ENCODE measurements at places on chromosomes 7 and 10.

- DNase-seq: no peak
Observed at GRCh38 chr7:150923196-150923595, 54.9 kb downstream of the KCNH2 start.

- no peak for DNase-seq
Observed at GRCh38 chr7:135773464-135773863, 24.9 kb upstream of the FAM180A start.

GRCh38 chr7:49848211-49848841 is 74.9 kb downstream of the VWC2 start:
- DNase-seq: no peak

DNA sequence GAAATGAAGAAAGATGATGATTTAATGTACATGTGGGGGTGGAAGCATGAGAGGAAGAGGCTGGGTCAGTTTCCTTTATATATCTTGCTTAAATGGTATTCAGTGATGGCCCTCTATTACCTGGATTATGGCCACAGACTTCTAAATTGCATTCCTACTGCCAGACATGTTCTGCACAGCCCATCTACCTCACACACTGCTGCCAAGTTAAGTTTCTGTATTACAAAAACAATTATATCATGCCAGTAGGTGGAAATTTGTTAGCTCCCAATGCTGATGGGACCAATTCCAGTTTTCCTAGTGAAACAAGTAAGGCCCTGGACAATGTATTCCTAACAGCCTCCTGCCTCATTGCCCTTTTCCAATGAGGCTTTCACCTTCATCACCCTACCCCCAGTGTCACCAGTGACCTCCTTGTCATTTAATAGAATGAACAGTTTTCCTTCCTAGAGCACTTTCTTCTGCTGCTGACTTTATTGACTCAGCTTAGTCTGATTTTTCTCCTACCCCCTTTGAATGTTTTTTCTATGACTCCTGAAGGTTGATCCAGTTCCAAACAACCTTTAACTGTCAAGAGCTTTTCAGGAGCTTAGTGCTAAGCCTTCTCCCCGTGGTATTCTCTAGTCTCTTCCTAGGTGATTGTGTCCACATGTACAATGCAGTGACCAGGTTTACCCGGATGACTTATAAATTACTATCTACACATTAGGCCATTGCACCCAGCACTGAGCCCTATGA is 316.6 kb upstream of the ANKRD30A start:
- DNase-seq: no peak

DNA sequence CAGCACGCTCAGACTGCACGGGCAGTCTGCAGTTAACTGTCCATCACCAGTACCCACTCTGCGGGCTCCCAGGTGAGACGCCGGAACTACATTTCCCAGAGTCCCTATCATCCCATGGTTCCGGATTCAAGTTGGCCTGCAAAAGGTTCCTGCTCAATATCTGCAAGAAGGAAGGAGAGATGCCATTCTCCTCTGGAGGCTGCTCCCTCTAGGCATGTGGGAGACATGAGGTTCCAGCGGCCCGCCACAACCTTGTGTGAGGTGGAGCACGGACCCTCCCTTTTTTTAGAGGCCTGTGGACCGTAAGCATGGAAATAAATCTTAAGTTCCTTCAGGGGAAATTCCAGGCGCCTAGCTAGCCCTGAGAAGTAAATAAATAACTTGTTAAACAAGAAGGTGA is 29.7 kb downstream of the NUP42 start:
- no peak for DNase-seq

DNA sequence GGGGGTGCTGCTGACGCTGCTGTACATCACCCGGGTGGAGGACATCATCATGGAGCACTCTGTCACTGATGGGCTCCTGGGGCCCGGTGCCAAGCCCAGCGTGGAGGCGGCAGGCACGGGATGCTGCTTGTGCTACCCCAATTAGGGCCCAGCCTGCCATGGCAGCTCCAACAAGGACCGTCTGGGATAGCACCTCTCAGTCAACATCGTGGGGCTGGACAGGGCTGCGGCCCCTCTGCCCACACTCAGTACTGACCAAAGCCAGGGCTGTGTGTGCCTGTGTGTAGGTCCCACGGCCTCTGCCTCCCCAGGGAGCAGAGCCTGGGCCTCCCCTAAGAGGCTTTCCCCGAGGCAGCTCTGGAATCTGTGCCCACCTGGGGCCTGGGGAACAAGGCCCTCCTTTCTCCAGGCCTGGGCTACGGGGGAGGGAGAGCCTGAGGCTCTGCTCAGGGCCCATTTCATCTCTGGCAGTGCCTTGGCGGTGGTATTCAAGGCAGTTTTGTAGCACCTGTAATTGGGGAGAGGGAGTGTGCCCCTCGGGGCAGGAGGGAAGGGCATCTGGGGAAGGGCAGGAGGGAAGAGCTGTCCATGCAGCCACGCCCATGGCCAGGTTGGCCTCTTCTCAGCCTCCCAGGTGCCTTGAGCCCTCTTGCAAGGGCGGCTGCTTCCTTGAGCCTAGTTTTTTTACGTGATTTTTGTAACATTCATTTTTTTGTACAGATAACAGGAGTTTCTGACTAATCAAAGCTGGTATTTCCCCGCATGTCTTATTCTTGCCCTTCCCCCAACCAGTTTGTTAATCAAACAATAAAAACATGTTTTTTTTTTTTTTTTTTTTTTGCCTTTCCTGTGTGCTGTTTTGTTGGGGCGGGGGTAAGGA is 55.8 kb downstream of the TSPAN15 start:
- no peak for DNase-seq

DNA sequence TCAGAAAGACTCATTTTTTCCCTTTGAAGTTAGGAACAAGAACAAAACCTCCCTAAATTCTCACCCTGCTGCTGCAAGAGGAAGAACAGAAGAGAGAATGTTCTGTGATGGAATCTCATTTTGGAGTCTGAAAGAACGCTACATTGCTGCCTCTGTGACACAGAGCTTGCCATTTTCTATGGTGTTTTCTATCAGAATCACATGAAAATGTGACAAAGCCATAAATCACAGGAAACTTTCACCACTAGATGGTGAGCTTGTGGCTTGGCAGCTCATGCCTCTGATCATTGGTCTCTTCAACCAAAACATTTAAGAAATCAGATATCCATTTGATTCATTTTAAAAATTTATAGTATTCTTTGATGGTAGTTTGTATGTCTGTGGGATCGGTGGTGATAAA is 82.9 kb downstream of the CADPS2 start:
- no peak for DNase-seq

DNA sequence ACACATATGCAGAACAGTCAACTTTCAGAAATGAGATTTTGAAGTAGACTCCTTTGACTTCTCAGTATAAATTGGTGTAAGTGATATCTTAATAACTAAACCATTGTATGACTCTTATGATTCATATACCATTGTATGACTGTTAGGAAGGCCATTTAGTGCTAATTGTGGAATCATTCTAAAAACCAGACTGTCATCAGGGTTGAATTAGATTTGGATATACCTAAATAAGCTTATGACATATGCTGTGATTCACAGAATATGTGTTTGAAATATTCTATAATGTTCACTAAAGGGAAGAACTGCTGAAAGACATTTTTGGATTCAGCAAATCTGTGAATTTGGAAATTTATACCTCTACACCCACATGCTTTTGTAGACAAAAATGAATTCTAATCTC is 438.1 kb downstream of the MDFIC start:
- DNase-seq: no peak

DNA sequence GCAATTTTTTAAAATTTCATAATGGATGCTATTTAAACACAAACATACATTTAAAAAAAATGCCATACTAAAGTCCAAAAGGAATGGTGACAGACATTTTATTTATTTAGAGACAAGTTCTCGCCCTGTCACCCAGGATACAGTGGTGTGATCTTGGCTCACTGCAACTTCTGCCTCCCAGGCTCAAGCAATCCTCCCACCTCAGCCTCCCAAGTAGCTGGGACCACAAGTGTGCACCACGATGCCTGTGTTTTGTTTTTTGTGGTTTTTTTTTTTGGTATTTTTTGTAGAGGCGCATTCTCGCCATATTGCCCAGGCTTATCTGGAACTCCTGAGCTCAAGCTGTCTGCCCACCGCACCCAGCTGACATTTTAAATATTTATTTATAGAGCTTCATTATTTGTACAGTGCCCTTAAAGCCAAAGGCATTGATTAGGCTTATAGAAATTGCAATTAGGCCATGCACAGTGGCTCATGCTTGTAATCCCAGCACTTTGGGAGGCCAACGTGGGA is 703.5 kb downstream of the AUTS2 start:
- no peak for DNase-seq

DNA sequence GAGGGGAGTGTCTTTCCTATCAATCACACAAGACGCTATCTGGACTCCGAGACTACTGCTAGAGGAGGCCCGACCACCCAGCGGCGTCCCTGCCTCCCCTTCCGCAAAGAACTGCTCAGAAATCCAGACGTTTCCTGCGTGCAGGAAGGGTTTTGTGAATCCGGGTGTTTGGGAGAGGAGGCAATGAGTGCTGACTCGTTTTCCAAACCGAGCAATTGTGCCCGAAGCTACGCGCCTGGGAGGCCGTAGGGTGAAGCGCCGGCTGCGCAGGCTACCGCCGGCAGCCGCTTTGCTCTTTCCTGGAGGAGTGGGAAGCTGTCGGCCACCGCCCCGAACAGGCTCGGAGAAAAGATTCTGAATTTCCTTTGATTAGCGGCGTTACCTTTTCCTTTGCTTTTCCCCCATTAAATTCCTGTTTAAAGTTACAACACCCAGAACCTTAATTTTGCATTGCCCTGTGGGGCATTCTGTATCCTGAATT is 5.3 kb downstream of the VAX1 start:
- no peak for DNase-seq

DNA sequence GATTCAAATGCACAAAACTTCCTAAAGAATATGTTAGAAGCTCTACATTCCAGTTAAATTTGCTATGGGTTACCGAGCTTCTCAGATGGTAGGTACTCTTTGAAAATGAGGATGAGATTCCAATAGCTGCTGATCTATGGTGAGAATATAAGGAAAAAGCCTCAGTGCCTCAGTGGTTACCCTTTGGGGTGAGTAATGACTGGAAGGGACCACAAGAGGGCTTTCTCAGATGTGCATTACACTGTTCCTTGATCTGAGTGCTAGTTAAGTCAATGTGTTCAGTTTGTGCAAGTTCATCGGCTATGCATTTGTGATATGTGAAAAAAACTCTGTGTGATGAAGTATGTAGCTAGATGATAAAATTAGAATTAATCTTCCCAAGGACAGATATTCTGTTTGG is 3.5 kb downstream of the NRCAM start:
- DNase-seq: peak; percentile 5

- DNase-seq: no peak
Observed at GRCh38 chr7:35630024-35630972, 64.6 kb downstream of the HERPUD2 start.

- peak; percentile 50 for DNase-seq
Observed at GRCh38 chr10:60032723-60033122, 126.4 kb upstream of the CCDC6 start.

- no peak for DNase-seq
Observed at GRCh38 chr7:87505557-87506245, 30.2 kb upstream of the ABCB4 start.

- DNase-seq: no peak
Observed at GRCh38 chr7:71454981-71455380, 323.0 kb downstream of the GALNT17 start.

DNA sequence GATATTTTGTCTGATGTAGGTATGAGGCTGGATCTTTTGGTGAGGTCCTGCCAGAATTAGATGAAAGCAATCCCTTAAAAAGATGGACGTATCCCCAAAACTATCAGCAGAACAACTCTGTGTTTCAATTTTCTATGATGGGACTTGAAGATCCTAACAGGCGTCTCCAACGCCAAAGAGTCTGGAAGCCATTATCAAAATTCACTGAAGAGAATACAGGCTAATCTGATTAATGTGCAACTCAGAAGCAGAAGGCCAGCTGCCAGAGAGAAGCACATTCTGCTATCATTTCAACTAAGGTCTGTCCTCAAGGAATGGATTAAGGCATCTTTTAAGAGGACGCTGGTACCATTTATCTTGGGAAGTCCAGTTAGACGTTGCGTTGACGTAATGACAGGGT is 119.7 kb downstream of the FGFR2 start:
- DNase-seq: no peak

DNA sequence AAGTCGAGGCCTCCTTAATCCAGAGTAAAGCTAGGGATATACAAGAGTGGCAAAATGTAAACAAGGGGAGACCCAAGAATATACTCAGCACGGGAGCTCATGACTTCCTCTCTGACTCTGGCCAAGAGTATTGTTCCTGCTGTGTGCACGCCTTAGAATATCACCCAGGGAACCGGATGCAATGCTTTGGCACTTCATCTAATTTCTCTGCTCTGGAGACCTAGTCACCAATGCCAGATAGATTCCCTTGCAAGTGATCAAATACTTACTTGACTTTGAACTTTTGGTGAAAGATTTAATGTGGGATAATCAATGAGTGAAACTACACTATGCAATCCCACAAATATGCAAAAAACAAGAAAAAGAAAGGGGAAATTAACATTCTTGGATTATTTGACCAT is 695.5 kb downstream of the INHBA start:
- DNase-seq: no peak

- DNase-seq: peak; percentile 69
Observed at GRCh38 chr10:73810735-73811465, 498 bp downstream of the NDST2 start.

- no peak for DNase-seq
Observed at GRCh38 chr7:133118261-133118660, 36.4 kb upstream of the CHCHD3 start.

DNA sequence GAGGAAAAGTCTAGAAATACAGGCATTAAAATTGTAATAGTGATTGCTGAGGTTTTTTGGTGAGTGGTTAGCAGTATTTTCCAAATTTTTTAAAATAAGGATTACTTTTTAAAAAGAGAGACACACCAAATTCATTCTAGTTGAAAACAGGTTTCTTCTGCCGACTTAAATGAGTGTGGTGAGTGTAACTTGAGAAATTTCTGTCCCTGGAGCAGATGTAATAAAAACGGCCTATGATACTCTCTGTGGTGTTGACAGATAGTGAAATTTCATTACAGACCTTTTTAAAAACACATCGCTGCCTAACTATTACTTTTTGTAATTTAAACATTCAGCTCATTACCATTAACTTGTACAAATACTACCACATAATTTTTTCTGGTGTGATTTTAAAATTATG is 90.1 kb downstream of the CYP51A1 start:
- no peak for DNase-seq

DNA sequence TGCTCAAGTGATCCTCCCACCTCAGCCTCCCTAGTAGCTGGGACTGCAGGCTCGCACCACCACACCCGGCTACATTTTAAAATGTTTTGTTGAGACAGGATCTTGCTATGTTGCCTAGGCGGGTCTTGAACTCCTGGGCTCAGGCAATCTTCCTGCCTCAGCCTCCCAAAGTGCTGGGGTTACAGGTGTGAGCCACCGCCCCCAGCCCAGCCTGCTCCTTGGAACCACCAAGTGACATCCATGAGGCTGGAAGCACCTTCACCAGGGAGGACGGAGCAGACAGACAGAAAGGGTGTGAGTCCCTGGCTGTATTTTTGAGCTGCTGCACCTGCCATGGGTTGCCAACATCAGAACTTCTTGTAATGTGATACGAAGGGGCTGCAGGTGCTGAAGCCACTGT is 62.3 kb upstream of the UBE3C start:
- DNase-seq: no peak

GRCh38 chr10:6542999-6543430 is 37.1 kb downstream of the PRKCQ start:
- peak; percentile 50 for DNase-seq

All from CD4-positive, alpha-beta T cell treated with Interleukin-1 beta for 1 hour (primary cell).